Activated naive CD4-positive, alpha-beta T cell treated with anti-CD3 and anti-CD28 coated beads, Interleukin-2, amount 50 U/mL, for 16 hours (primary cell): ENCODE measurements at places on chromosomes 4 and X.

- DNase-seq: no peak
Measured at GRCh38 chr4:5974321-5974720, 43.9 kb downstream of the C4orf50 start.

- DNase-seq: no peak
Measured at GRCh38 chr4:18292411-18292810, 270.9 kb upstream of the LCORL start.

DNA sequence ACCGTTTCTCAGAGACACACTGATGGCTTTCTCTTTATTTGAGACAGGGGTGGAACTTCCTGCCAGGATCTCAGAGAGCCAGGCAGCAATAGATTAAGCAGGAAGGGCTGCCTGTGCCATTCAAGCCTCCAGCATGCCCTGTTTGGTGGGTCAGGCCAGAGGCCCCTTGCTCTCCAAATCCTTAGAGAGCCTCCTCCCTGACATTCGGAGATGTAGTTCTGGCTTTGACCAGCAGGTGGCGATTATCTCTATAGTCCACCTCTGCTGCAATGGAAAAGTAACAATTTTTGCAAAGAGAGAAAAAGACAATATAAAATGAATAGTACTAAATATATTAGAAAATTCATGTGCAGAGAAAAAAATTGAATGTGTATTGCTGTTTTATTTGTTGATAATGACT, 93.9 kb downstream of the NXF2B start:
- peak; percentile 60 for DNase-seq

- no peak for DNase-seq
Measured at GRCh38 chrX:49748211-49748956, 52.6 kb upstream of the PAGE1 start.

- DNase-seq: no peak
Measured at GRCh38 chrX:97633798-97634197, 750.1 kb downstream of the RPA4 start.

- no peak for DNase-seq
Measured at GRCh38 chr4:159455675-159456237, 352.9 kb downstream of the RAPGEF2 start.

DNA sequence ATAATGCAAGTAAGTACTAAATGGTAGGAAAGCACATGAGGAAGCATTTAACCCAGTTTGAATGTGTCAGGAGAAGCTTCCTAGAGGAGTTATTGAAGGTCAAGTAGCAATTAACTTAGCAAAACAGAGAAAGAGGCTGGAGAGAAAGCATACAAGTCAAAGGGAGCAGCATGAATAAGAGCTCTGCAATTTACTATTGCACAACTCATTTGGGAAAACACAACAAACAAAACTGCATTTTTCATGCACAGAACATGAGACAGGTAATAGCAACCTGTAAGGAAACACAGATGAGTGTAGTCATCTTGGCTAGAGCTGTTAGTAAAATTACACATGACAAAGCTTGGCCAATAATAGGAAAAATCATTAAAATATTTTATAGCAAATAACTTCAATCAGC, 538.1 kb downstream of the PPP4R3C start:
- DNase-seq: no peak

- DNase-seq: no peak
Measured at GRCh38 chr4:185311113-185311888, 84.4 kb downstream of the LRP2BP start.

DNA sequence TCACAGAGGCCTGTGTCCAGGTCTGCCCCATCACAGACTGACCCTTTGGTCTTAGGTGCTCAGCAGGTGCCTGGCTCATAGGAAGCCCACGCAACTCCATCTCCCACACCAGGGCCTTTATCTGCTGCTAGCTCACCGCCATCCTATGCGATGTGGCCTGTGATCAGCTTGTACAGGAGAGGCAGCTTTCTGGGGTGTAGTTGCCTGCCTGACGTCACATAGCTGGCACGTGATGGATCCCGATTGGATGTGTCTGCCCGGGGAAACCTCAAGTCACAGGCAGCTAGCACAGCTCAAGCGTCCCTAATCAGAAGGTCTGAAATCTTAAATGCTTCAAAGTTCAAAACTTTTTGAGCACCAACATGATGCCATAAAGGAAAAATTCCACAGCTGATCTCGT, 41.2 kb upstream of the CLDN34 start:
- DNase-seq: no peak
